Liver (tissue), 10 donors: ENCODE measurements at places on chromosomes 3 and 15. TPM values are rescaled to one million over a fixed set of nuclear protein-coding genes. Genes with fewer than 3 reads are reported as not detected.

Gene CP
- total RNA-seq: 1,260 TPM

Gene MUC4
- total RNA-seq: not detected

- no peak for DNase-seq
Measured at GRCh38 chr15:88124199-88124598, 132.3 kb downstream of the NTRK3 start.

DNA sequence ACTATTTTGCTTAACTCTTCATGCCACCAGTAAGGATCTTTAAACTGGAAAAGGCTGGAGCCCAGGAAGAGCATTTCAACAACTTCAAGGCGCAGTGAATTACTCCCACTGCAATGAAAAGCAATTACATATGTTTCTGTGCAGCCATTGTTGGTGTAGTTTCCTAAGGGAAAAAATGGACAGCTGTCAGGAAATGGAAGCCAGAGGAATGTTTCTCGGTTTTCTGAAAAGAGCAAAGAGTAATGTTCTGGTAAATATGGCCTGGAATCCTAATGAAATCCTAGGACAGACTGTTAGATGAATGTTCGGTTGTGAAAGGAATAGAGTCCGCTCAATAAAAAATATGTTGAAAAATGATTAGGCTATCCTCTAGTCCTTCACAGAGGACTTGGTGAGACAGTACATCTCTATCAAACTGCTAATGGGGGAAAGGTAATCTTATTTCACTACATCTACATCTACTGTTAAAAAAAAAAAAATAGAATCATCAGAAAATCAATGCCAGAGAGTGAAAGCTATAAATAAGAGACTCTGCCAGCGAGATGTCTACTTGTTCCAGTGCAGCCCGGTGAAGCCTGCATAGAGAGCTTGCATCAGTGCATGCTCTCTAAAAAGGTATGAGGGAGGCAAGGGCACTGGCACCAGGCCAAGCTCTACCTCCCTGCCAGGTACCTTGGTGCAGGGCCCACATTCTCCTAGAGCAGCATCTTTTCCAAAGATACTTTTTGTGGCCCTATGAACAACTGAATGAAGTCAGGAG is 68.2 kb upstream of the TJP1 start:
- DNase-seq: no peak

DNA sequence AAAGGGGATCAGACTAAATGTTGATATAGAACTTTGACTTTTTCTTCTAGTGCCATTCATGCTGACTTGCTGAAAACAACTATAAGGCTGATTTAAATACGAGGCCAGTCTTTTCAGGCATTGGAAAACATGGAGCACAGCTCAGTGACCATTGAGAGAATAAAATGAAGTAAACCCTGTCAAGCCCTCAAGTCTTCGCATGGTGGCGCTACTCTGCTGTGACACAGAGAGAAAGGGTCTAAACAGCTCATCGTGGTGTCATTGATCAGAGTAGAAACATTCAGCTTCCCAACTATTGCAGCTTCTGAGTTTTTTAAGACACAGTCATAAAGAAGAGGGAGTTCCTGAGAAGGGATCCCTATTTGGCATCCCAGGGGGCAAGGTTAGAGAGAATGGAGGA is 716.2 kb downstream of the DIPK2A start:
- no peak for DNase-seq

- DNase-seq: no peak
Measured at GRCh38 chr3:13647298-13648059, 98.6 kb downstream of the FBLN2 start.

GRCh38 chr15:63405159-63405558 is 23.5 kb upstream of the CA12 start:
- no peak for DNase-seq

DNA sequence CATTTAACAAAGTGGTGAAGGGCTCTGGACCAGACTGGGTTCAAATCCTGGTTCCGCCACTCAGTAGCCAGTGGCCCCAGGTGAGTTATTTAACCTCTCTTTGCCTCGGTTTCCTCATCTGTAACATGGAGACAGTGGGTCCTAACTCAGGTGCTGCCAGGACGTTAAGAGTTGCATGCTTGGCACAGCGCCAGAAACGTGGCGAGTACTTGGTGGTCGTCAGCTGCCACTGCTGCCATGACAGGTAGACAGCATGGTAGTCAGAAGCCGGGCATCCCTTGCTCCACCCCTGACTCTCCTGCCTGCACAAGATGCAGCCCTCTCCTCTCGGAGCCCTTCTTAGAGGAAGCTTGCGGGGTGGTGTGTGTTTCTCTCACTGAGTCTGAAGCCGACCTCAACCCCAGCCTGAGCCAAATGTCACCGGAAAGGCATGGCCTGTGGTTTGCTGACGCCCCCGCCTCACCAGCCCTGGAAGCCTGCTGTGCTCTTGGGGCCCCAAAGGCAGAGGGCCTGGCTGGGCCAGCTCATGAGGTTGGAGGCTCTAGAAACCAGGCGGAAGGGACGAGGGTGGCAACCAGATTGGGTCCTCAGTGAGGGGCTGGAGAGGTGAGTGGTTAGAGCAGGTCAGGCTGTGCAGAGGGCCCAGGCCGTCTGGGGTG is 160.8 kb upstream of the TLE3 start:
- no peak for DNase-seq

DNA sequence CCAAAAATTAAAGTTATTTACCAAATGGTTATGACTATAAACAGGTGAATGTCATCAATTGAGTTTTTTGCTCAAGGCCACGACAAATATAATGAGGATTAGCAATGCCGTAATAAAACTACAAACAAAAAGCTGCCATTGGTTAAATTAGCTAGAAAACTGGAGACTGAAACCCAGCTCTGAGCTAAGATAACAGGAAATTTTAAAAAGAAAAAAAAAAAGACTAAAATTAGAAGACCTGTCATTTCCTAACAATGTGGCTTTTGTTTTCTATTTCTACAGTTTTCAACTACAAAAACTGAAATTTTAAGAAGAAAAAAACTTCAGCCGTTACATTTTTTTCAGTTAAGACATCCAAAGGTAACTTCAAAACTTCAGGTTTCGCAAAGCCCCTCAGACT is 9.7 kb downstream of the SLC12A6 start:
- DNase-seq: no peak
